Mesendoderm (in vitro differentiated cells): ENCODE measurements at places on chromosomes 5 and 9.

GRCh38 chr5:91059409-91059808, 323.7 kb downstream of the ARRDC3 start:
- H3K36me3 ChIP-seq = no peaks in the 10 kb centered on the region
- H3K4me3 ChIP-seq = no peak overlapping the region
- H3K4me1 ChIP-seq = no peaks in the 10 kb centered on the region
- no peak for DNase-seq
- no peaks in the 10 kb centered on the region for H3K27me3 ChIP-seq

- H3K4me1 ChIP-seq = no peaks in the 10 kb centered on the region
- DNase-seq = peak; percentile 38
- no peaks in the 10 kb centered on the region for H3K36me3 ChIP-seq
- H3K27me3 ChIP-seq = no peaks in the 10 kb centered on the region
These were observed 15.3 kb downstream of the PROP1 start for GRCh38 chr5:177980743-177981151.

GRCh38 chr9:2230362-2230761, 215.2 kb downstream of the SMARCA2 start:
- no peak for DNase-seq
- no peak overlapping the region for H3K4me3 ChIP-seq
- H3K27ac ChIP-seq = no peak overlapping the region
- no peaks in the 10 kb centered on the region for H3K27me3 ChIP-seq
- no peaks in the 10 kb centered on the region for H3K4me1 ChIP-seq
- H3K36me3 ChIP-seq = no peaks in the 10 kb centered on the region

DNA sequence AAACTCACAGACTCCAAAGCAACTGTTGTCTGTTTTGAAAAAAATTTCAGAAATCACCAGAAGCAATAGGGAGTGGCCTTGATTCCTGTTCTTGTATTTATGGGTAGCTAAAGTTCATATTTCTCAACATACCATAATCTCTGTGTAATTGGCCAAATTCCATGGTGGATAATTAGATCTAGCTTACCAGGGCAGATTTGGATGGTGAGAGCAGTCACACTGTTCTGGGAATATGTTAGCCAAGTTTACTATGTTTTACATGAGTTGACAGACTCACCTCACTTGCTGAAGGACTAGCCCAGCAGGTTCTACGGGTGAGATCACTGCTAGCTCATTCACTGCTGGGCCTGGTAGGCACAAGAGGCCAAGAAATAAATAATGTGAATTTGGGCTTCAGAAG, 32.7 kb upstream of the CDKN2B start:
- DNase-seq = peak; percentile 78
- H3K27me3 ChIP-seq = no peaks in the 10 kb centered on the region
- H3K27ac ChIP-seq = no peak overlapping the region
- no peaks in the 10 kb centered on the region for H3K4me1 ChIP-seq
- H3K36me3 ChIP-seq = no peaks in the 10 kb centered on the region

DNA sequence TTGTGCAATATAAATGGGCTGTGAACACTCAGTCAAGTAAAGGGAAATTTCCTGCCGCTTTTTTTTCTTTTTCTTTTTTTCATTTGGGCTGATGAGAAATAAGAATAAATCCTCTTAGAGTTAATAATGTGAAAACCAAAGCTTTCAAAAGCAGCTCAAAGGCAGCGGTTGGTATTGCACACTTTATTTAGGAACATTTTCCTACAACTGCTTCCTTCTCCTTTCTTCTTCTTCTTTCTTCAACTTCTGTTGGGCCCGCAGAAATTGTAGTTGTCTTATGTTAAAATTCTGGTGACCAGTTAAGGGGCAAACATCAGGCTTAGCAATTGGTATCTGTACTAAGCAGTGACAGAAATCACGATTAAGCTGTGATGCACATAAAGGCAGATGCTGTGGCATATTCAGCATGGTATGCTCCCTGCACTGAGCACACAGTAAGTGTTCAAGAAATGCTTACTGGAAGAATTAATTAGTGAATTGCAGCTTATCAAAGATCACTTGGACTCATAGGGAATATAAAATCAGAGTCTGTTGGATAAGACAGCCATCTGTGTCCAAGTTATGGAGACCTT, 85.4 kb downstream of the ANKRD55 start:
- H3K4me1 ChIP-seq = no peaks in the 10 kb centered on the region
- no peaks in the 10 kb centered on the region for H3K27me3 ChIP-seq
- no peak overlapping the region for H3K27ac ChIP-seq
- H3K36me3 ChIP-seq = no peaks in the 10 kb centered on the region
- no peak overlapping the region for H3K4me3 ChIP-seq

DNA sequence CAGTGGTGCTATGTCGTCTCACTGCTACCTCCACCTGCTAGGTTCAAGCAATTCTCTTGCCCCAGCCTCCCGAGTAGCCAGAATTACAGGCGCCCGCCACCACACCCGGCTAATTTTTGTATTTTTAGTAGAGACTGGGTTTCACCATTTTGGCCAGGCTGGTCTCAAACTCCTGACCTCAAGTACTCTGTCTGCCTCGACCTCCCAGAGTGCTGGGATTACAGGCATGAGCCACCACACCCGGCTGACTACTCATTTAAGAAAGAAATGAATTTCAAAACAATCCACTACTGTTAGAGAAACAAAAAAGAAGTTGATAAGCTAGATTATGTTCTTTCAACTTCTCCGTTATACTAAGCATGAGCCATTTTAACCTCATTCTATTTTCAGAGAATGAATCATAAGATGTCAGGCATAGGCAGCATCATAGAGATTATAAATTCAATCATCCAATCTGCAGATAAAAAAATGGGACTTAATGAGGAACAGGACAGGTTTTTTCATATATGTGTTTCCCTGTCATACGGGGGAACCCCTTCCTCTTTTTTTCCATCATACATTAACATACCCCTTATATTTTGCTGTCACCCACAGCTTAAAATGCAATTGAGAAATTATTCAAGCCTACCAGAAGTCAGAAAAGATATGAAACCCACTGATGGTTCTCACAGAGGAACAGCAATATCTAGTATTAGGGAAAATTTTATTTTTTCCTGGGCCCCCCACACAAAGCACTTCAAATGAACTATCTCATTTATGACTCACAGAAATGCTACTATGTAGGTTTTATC, 26.5 kb upstream of the ADRB2 start:
- no peak overlapping the region for H3K27ac ChIP-seq
- no peak for DNase-seq
- no peaks in the 10 kb centered on the region for H3K4me1 ChIP-seq
- H3K36me3 ChIP-seq = no peaks in the 10 kb centered on the region
- no peak overlapping the region for H3K4me3 ChIP-seq
- H3K27me3 ChIP-seq = no peaks in the 10 kb centered on the region

GRCh38 chr5:96963267-96963666, 27.4 kb downstream of the LNPEP start:
- H3K27ac ChIP-seq = no peak overlapping the region
- no peak for DNase-seq
- H3K36me3 ChIP-seq = no peaks in the 10 kb centered on the region
- no peaks in the 10 kb centered on the region for H3K4me1 ChIP-seq
- H3K27me3 ChIP-seq = no peaks in the 10 kb centered on the region
- H3K4me3 ChIP-seq = no peak overlapping the region

- H3K4me3 ChIP-seq = no peak overlapping the region
- H3K4me1 ChIP-seq = no peaks in the 10 kb centered on the region
- H3K36me3 ChIP-seq = no peaks in the 10 kb centered on the region
- no peak for DNase-seq
These were observed 313.6 kb downstream of the ARHGEF28 start for GRCh38 chr5:73939557-73939956.

DNA sequence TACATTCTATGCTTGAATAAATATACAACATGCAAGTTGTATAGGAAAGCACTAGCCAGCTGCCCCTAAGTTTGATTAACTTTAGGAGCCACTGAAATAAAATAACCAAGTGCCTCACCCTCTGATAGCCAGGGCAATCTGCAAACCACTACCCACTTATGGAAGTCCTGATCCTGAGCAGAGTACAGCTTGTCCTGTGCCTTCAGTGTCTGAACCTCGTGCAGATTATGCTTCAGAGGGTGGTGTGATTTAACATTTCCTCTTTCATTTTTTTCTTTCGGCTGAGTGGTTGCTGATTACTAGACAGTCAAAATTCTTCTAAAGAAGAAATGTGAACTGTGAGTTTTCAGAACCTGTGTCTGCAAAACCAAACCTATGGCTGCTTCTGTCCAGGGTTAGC, 327.7 kb downstream of the PIK3R1 start:
- no peaks in the 10 kb centered on the region for H3K36me3 ChIP-seq
- H3K27ac ChIP-seq = no peak overlapping the region
- no peak overlapping the region for H3K4me3 ChIP-seq
- H3K27me3 ChIP-seq = no peaks in the 10 kb centered on the region
- DNase-seq = no peak

DNA sequence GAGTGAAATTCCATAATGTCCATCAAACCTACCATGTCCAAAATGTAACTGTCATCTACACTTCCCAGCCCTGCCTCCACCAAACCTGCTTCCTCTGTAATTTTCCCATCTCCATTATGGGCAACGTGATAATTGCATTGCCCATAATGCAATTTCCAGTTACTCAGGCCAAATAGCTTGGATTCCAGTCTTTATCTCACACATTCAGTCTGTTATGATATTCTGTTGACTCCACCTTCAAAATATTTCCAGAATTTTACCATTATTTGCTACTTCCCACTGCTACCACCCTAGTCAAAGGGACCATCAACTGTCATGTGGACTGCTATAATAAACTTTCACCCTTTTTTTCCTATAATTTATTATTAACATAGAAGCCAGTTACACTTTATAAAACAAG, 256.0 kb downstream of the CWC27 start:
- H3K4me1 ChIP-seq = peaks cover 6% of the 10 kb centered on the region
- no peak overlapping the region for H3K27ac ChIP-seq
- H3K27me3 ChIP-seq = no peaks in the 10 kb centered on the region
- H3K4me3 ChIP-seq = no peak overlapping the region
- no peak for DNase-seq

- no peak overlapping the region for H3K4me3 ChIP-seq
- no peaks in the 10 kb centered on the region for H3K27me3 ChIP-seq
- H3K27ac ChIP-seq = no peak overlapping the region
- H3K4me1 ChIP-seq = no peaks in the 10 kb centered on the region
These were observed 21.1 kb upstream of the IGFBPL1 start for GRCh38 chr9:38445154-38446043.

GRCh38 chr5:94376672-94377345, 241.6 kb downstream of the KIAA0825 start:
- no peak overlapping the region for H3K27ac ChIP-seq
- H3K4me3 ChIP-seq = no peak overlapping the region
- H3K27me3 ChIP-seq = no peaks in the 10 kb centered on the region
- no peaks in the 10 kb centered on the region for H3K4me1 ChIP-seq

- DNase-seq = no peak
- H3K27ac ChIP-seq = no peak overlapping the region
- H3K27me3 ChIP-seq = no peaks in the 10 kb centered on the region
These were observed 82.0 kb downstream of the SLC1A1 start for GRCh38 chr9:4572184-4572826.

GRCh38 chr9:33187519-33188218, 20.5 kb upstream of the B4GALT1 start:
- no peak overlapping the region for H3K27ac ChIP-seq
- peak; percentile 55 for DNase-seq
- H3K4me3 ChIP-seq = no peak overlapping the region
- no peaks in the 10 kb centered on the region for H3K27me3 ChIP-seq
- H3K4me1 ChIP-seq = peaks cover 2% of the 10 kb centered on the region

DNA sequence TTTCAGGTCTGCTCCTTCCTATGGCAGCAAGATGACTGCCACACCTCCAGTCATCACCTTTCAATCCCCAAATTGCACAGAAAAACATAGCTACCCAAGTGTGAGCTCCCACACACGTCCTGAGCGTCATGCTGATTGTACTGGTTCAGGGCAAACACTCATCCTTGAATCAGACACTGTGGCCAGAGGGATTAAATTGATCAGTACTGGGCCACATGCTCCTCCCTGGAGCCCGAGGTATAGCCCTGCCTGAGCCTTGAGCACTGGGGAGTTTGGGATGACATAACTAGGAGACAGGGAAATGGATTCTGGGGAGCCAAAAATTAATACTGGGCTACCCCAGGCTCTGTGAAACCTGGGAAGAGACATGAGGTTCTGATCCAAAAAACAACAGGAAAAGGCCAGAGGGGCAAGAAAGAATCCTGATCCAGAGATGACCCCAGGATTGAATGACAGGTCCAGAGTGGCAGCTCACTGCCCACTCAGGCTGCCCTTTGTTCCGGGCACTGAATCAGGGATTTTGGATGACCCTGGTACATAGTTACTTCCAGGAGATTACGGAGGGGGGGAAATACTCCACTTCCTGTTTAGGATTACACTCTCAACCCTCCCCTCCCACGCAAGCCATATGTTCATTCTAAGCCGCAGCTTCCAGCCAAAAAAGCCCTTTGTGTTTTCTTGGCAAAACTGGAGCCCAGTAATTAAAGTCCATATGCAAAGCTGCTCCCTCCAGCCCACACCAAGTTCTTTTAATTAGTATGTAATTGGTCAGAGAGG, 141.6 kb upstream of the SPRY4 start:
- DNase-seq = no peak
- no peaks in the 10 kb centered on the region for H3K27me3 ChIP-seq
- no peaks in the 10 kb centered on the region for H3K4me1 ChIP-seq
- H3K4me3 ChIP-seq = no peak overlapping the region

DNA sequence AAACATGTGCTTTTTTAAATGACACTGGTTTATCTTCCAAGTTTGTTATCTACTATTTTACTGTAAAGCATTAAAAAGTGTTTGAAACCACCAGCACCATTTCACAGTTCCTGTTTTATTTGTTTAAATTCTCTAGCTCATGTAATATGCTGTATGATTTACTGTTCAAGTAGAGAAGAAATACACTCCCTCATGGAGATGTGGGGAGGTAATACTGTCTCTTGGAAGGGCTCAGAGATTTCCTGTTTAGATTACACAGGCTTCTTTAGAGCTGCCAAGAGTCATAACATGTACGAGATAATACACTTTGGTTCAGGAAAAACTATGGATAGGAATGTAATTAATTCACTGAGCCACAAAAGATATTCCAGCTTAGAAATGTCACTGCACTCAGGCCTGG, 135.0 kb upstream of the CCDC152 start:
- DNase-seq = no peak
- H3K4me1 ChIP-seq = peaks cover 11% of the 10 kb centered on the region
- no peak overlapping the region for H3K4me3 ChIP-seq
- no peaks in the 10 kb centered on the region for H3K36me3 ChIP-seq
- H3K27me3 ChIP-seq = no peaks in the 10 kb centered on the region

GRCh38 chr5:6721442-6721841, 8.2 kb downstream of the TENT4A start:
- H3K36me3 ChIP-seq = no peaks in the 10 kb centered on the region
- no peak overlapping the region for H3K27ac ChIP-seq
- H3K27me3 ChIP-seq = no peaks in the 10 kb centered on the region
- no peak overlapping the region for H3K4me3 ChIP-seq
- no peaks in the 10 kb centered on the region for H3K4me1 ChIP-seq

- H3K36me3 ChIP-seq = peaks cover 22% of the 10 kb centered on the region
- no peaks in the 10 kb centered on the region for H3K27me3 ChIP-seq
- peak overlapping the region; percentile 14 for H3K27ac ChIP-seq
- H3K4me1 ChIP-seq = peaks cover 4% of the 10 kb centered on the region
These were observed 7.5 kb downstream of the RPS14 start for GRCh38 chr5:150441813-150442698.

DNA sequence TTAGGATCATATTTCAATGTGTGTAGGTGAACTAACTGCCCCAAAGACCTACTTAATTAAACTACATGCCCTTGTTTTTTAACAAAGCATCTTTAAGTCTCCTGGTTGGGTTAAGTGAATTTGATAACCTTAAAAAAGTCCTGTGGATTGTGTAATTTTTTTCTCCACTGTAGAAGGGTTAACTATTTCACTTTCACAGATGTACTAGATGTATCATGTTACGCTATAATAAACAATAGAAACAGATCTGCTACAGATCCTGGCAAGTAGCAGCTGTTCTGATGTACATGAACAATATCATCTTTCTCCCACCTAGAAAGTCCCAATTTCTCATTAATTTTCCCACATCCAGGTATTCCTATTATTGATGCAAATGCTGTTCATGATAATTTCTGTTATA, 18.9 kb downstream of the KIF24 start:
- no peak overlapping the region for H3K27ac ChIP-seq
- no peak for DNase-seq
- no peak overlapping the region for H3K4me3 ChIP-seq
- no peaks in the 10 kb centered on the region for H3K36me3 ChIP-seq
- no peaks in the 10 kb centered on the region for H3K27me3 ChIP-seq
